Thyroid gland (tissue), 4 donors: ENCODE measurements at places on chromosomes 2 and 18.

GRCh38 chr2:131010566-131010965, 82.7 kb downstream of the FAM168B start:
- no peak for DNase-seq

- DNase-seq: no peak
These were observed 168.4 kb downstream of the EIPR1 start for GRCh38 chr2:3209258-3209657.

GRCh38 chr2:111900859-111901258, 2.5 kb downstream of the MERTK start:
- DNase-seq: peak; percentile 49

GRCh38 chr2:101308432-101309210, at the start of gene RNF149:
Gene RNF149, minus strand, starts transcription at chr2:101308701. Its CDS starts 113 bp downstream, at chr2:101308588.
- peak; percentile 88 for DNase-seq

GRCh38 chr2:54995553-54995952, 54.7 kb downstream of the RTN4 start:
- DNase-seq: no peak

- DNase-seq: no peak
These were observed 420.6 kb downstream of the ZEB2 start for GRCh38 chr2:144099340-144099739.

DNA sequence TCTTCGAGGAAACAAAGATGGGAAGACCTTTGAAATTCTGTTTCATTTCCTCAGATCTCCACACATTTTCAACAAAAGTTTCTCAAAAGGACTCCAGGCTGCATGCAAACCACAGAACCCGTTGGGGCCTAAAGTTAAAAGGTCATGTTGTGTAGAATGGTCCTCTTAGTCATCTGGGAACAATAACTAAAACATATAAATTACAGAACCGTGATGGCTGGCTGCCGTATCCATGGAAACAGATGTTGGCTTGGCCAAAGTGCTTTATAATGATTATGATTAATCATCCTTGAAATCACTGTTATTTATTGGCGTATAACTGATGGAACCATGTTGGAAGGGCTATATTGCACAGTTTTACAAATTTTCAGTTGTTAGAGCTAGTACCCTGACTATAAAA, 182.8 kb upstream of the CRIM1 start:
- DNase-seq: no peak

- no peak for DNase-seq
These were observed 1.9 kb downstream of the ADCYAP1 start for GRCh38 chr18:906416-907114.

GRCh38 chr18:44216169-44216568, 464.5 kb upstream of the SETBP1 start:
- DNase-seq: no peak

- no peak for DNase-seq
These were observed 38.8 kb downstream of the ADAM23 start for GRCh38 chr2:206482123-206482522.

- no peak for DNase-seq
These were observed 149.2 kb downstream of the MTCL1 start for GRCh38 chr18:8854550-8854949.

DNA sequence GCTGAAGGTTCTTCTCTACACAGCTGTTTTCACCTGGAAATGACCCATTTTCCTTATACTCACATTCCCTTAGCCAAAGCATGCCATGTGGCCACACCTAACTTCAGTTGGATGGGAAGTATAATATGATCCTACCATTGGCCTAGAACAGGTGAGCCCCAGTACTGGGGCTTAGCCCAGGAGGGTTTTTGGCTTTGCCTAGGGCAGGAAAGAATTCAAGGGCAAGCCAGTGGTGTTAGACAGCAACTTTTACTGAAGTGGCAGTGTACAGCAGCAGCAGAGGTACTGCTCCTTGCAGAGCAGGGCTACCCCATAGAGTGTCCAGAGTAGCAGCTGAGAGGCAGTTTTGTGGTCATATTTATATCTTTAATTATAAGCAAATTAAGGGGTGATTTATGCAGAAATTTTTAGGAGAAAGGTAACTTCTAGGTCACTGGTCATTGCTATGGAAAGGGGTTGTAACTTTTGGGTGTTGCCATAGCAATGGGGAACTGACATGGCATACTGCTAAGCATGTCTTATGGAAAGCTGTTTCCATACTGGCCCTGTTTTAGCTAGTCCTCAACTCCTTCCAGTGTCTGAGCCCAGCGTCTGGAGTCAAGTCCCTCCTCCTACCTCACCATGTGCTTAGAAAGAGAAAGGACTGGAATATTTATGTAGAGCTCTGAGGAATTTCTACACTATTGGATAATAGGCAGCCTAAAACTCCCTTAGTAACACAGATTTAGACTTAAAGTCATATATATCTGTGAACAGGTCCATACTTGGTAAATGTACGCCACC, 109.0 kb upstream of the DTNA start:
- DNase-seq: no peak

DNA sequence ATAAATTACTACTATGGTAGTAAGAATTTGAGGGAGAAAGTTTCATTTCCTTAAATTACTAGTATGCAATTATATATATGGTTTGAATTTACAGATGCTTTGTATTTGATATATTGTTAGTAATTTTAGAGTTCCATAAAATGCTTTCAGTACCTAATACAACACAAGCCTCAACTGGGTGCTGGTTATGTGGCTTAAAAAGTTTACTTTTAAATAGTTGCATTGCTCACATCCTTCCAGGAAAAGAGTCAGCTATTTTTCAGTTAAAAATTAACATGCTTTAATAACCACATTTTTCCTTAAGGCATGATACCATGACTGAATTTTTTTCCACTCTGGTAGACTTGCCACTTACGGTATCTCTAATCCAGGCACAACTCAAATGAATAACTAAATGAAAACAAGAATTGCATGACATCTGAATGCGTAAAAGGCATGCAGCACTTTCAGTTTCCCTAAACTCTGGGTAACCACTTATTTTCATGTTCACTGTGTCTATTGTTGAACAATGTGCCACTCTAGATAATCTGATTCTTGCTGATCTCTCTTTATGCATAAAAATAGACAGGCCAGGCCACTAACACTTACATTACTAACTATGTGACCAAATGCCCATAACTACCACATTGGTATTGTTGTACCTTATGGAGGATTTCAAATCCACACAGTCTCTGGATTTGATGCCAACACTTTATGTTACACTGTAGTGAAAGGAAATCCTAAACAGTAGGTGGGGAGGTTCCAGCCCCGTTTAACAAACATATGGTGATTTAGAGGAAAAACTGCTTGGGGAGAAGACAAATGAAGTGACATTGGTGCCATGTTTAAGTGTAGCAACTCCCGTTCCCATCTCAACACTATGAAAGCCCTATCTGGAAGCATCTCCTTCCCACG, 35.5 kb upstream of the SLC35F5 start:
- DNase-seq: no peak

- no peak for DNase-seq
These were observed 39.5 kb downstream of the HDAC4 start for GRCh38 chr2:239361311-239361642.

DNA sequence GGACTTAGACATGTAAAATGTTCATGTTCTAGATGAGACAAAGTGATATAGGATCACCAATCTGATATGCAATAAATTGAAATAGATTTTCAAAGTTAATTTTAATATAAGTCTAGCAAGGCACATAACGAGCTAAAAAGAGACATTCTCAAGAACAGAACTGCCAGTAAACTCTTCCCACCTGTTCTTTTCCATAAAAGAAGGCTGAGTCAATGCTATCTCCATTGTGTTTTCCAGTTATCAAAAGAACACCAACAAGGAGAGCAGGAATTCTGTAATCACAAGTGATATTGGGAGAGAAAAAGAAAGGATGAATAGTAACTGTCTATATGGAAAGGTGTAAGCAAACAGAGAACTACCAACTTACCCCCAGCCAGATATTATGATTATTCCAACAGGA, 25.6 kb downstream of the GPR155 start:
- no peak for DNase-seq

- no peak for DNase-seq
These were observed 11.7 kb upstream of the CNGA3 start for GRCh38 chr2:98334439-98335078.

DNA sequence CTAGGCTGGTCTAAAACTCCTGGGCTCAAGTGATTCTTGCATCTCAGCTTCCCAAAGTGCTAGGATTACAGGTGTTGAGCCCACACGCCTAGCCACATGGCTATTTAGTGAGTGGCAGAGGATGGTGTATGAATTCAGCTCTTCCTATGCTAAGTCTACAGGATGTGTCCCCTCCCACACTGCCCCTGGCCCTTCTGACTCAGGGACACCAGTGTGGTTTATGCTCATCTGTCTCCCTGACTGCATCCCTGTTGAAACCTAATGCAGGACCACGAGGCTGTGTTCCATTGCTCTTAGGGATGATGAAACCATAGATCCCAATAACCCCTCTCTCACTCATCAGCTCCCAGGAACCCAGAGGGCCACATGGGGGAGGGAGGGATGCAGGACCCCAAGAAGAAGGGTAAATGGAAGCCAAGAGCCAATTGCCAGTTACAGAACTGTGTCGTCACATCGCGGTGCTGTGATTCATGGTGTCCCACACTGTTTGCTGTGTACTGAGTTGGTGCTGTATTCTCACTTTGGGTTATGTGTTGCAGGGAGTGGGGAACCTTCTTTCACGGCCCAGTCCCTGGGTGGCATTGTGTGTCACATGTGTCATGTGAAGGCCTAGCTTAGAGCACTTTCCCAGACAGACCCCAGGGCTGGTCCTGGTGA, 102.9 kb upstream of the HAAO start:
- DNase-seq: no peak

GRCh38 chr18:63775166-63775730, at the start of gene SERPINB7:
Gene SERPINB7, plus strand, starts transcription at chr18:63775418. Its CDS starts 6,955 bp downstream, at chr18:63782373.
- DNase-seq: no peak

- DNase-seq: no peak
These were observed 196.3 kb upstream of the SIX3 start for GRCh38 chr2:44744961-44745892.

DNA sequence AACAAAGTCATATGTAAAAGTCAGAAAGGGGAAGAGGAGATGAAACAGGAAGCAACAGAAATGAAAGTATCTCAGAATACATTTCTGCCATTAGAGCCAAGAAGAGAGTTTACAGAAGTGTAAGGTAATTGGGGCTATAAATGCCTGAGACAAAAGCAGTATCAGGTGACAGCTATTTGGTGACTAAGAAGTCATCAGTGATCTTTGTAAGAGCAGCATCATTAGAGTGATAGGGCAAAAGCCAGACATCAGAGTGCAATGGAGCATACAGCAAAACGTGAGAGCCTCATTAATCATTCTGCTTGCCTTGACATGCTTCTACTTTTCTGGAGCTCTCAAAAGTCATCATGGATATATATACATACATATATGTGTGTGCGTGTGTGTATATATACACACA, 804.7 kb upstream of the PIK3C3 start:
- no peak for DNase-seq

- no peak for DNase-seq
These were observed 68.2 kb downstream of the ZSWIM2 start for GRCh38 chr2:186780701-186781316.

DNA sequence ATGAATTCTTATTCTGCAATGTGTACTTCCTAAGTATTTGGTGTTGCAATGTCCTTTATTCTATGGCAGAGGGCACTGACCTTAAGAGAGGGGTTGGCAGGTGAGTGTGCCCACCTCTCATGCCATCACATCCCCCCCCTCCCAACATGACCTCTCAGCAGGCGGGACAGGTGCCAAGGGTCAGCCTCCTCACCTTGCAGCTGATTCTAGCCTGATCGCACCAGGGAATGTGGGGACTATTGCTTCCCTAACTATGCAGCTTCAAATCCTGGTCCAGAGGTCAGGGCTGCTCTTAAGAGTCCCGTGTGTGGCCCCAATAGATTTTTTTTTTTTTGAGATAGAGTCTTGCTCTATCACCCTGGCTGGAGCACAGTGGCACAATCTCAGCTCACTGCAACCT, 9.5 kb downstream of the HJURP start:
- no peak for DNase-seq

GRCh38 chr2:5520463-5520972, 171.7 kb upstream of the SOX11 start:
- no peak for DNase-seq

- no peak for DNase-seq
These were observed 14.8 kb upstream of the BIN1 start for GRCh38 chr2:127121776-127122176.

GRCh38 chr2:29920130-29920577, 1.2 kb downstream of the ALK start:
- DNase-seq: peak; percentile 59

DNA sequence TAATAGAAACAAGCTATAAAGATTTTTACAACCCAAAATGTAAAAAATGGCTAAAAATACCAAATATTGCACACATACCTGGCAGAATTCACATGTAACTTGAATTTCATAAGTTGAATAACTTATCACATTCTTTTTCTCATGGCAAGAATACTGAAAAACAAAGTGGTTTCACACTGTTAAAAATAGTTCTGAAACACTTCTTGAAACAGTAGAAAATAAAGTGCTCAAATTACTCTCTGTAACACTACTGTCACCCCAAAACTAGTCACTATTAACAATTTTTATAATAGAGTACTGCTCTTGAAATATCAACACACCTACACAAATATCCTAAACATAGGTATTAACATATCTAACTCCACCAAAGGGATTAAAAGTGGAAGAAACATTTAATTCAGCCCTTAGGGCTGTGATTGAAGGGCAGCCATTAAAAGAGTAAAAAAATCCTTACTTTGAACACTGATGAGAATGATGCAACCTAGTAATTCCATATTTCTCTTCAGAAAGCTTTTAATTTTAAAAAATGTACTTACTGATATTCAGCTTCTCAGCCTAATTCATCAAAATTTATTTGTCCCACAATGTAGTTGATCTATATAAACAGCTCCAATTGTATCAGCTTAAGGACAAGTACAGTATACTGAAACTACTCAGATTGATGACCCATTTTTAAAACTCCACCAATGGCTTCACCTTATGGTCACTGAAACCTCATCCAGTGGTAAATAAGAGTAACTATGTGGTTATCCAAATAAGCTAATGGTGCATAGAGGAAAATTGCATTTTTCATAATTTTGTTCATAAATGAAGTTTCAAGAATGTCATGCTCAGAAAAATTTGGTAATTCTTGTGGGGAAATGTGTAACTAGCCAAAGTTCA, 31.4 kb downstream of the ATF2 start:
- DNase-seq: no peak

GRCh38 chr2:69741575-69742321, at the start of gene ANXA4:
Gene ANXA4, plus strand, starts transcription at chr2:69742134. Its CDS starts 39,432 bp downstream, at chr2:69781566.
- DNase-seq: peak; percentile 89
